ENCODE measurements at places on chromosomes 1 and 21.

DNA sequence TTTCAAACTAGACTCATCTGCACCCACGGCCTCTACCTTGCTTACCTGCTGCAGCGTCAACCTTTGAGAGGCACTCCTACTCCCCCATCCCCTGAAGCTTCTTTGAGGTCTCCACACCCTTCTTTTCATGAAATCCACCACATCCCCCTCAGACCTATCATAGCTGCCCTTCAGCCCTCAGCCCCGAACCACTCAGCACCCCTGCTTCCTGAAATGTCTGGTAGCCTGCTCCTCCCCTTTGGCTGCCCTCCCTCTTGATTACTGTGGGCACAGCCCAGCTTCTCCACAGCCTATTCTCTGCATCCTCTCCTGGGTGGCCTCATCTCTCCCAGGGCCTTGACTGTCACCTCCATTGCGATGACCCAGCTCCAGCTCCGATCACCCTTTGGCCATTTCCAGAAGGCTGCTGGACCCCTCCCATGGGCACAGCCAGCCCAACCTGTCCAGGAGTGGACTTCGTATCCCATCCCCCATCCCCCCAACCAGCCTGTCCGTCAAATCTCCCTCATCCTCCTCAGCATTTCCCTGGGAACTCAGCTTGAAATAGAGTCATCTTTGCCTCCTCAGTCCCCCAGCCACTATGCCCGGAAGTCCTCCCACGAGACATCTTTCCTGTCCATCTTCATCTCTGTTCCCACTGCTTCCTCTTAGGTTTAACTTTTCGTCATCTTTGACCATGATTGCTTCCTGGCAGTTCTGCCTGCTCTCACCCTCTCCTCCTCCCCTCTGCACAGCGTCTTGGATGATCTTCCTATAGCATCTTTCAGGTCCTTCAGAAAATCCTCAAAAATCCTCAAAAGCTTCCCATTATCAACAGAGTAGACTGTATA is 6.1 kb upstream of the ADORA1 start:
- DNase-seq = no peak

GRCh38 chr1:90809093-90809492 is 92.0 kb upstream of the BARHL2 start:
- DNase-seq = no peak

DNA sequence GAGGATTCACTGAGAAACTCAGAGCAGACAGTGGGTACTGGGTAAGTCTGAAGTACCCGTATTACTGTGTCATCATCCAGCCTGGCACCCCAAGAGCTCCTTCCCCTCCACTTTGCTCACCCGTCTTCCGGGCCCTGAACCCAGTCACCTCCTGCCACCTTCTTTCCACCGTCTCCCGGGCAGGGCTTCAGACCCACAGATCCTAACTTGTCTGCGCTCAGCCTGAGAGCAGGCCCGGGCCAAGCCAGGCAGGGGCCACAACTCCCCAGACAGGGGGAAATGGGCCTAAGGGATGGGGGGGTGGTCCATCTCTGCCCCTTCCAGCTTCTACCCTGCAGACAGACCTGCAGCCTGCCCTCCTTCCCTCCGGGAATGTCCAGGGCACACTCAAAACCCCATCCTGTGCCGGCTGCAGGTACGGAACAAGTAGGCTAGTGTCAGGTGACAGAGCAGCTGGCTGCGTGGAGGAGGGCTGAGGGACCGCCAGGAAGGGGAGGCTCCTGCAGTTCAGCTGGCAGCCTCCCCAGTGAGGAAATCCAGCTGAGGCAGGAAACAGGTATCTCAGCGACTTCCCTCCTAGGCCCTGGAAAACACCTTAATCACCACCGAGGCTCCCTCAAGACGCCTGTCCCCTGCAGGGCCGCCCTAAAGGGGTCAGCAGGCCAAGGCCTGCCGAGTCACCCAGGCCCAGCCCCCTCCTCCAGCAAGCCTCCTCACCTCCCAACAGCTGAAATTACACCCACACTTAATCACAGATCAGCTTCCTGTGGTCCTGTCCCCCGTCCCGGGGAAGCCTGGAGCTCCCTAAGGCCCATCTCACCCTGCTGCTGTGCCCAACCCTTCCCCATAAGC is 3.5 kb downstream of the HSPG2 start:
- peak; percentile 33 for DNase-seq

- DNase-seq = no peak
These were observed 9.1 kb downstream of the CELA2A start for GRCh38 chr1:15465674-15466073.

- DNase-seq = no peak
These were observed 66.5 kb downstream of the FCRL5 start for GRCh38 chr1:157485793-157486192.

DNA sequence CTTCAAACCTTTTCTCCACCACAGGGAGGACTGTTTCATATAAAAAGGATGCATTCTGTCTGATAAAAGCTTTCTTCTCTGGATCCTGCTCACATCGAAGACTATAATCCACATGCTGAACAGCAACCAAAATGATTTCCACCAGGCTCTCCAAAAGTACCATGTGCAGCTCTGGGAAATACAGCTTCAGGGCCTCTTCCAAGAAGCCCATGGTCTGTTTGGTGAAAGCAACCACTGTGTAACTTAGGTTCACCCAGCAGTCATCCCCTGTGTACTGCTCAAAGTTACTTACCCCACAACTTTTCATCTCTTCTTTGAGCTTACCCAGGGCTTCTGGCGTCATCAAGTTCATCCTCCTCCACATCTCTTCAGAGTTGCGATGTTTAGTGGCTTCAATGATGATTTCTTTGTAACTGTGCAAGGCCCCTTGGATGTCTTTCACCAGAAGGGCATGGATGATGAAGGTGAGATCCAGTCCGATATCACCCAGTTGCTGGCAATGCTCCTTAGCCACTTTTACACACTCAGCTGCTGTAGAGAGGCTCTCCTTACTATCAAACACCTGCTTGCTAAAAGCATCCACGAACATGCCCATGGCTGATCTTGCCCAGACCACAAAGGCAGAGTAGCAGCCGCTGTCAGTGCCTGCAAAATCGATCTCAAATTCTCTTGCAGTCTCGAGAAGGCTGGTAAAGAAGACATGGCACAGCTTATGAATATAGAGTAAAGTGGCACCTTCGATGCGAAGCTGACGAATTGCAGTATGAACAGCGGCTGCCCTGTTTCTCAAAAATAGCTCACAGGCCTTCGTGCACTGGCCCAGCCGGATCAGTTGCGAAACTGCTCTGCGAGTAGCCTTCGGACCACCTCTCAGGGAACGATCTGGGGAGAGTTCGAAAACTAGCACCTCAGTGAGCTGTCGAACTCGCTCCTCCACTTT is 1.7 kb downstream of the EXOC8 start:
- peak; percentile 12 for DNase-seq

DNA sequence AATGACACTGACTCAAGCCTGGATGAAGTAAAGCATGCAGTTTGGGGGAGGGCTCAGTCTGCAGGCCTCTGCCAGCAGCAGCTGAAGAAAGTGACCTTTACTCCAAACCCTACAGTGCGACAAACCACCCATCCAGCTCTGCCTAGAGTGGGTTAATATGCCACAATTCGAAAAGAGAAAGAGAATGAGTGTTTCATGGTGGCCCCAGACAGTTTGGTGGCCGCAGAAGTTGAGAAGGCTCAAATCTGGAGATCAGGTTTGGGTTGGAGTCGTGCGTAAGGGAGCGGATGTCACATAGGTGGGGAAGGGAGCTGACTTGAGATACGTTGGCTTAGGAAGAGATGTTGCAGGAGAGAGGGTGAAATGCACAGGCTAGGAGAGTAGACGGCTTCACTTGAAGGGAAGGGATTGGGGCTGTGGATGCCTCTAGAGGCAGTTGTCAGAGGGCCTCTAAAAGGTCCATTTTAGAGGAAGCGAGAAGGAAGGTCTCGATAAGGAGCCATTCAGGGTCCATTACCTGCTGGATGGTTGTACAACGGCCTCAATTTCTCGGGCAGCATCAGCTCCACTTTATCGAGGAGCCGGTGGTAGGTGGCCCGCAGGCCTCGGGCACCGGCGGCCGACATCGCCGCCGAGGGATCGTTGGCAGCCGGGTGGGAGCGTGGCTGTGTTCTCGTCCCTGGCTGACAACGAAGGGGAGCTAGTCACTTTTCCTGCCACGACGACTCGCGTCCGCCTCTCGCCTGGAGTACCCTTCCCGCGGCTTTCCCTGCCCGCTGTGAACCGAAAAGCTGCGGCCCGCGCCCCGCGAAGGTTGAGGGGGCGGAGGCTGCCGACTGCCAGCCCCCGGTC is 1.0 kb upstream of the DCAF6 start:
- DNase-seq = peak; percentile 62

Measured in activated CD4-positive, alpha-beta T cell treated with anti-CD3 and anti-CD28 coated beads for 36 hours (primary cell).